ENCODE measurements at places on chromosomes 7 and 10.

- DNase-seq: no peak
Measured at GRCh38 chr10:11789306-11789705, 33.9 kb upstream of the PROSER2 start.

GRCh38 chr7:134941185-134941900, 45.0 kb upstream of the AGBL3 start:
- DNase-seq: no peak

DNA sequence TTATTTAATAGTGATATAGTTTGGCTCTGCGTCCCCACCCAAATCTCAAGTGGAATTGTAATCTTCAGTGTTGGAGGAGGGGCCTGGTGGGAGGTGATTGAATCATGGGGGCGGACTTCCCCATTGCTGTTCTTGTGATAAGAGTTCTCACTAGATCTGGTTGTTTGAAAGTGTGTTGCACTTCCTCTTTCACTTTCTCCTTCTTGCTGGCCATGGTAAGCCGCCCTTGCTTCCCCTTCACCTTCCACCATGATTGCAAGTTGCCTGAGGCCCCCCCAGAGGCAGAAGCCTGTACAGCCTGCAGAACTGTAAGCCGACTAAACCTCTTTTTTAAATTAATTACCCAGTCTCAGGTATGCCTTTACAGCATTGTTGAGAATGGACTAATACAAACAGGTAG, 101.4 kb downstream of the MTPAP start:
- DNase-seq: no peak

- DNase-seq: peak; percentile 72
Measured at GRCh38 chr7:48097521-48098231, 8.6 kb downstream of the UPP1 start.

GRCh38 chr10:116371737-116372136, 47.5 kb downstream of the CCDC172 start:
- DNase-seq: no peak

GRCh38 chr7:65915921-65916657, 43.2 kb downstream of the VKORC1L1 start:
- DNase-seq: no peak

DNA sequence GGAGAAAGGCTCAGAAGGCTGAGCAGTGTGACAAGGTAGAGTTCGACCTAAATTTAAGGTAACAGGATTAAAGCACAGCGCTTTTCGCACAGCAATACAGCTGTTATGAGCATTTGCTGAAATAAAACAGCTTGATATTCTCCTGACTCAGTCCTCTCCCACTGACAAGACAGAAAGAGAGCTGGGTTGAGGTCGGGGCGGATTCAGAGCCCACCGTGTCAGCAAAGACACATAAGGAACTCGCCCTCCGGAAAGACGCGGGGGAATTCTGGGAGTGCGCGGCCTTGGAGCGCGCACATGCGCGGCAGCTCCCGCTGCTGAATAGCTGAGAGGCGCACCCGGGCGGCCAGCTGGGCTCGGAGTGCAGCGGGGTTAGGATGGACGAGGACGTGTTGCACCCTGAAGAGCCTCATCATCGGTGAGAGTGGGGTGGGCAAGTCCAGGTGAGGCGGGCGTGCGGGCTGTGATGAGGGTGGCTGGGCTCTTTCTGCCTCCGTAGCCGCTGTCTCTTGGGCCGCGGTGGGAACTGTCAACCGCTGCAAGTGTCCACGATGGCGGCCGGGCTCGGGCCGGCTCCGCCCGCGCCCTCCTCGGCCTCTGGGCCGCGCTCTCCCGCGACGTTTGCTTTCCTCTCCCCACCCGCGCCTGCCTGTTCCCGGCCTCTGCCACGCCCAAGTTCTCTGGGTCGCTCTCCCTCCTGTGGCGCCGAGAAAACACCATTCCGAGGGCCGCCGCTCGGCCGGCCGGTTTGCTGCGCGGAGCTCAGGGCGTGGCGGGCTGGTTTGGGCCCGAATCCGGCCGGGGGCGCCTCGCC, 120.6 kb downstream of the LYZL1 start:
- peak; percentile 39 for DNase-seq

- DNase-seq: no peak
Measured at GRCh38 chr10:75402486-75403143, 1.1 kb upstream of the ZNF503 start.

DNA sequence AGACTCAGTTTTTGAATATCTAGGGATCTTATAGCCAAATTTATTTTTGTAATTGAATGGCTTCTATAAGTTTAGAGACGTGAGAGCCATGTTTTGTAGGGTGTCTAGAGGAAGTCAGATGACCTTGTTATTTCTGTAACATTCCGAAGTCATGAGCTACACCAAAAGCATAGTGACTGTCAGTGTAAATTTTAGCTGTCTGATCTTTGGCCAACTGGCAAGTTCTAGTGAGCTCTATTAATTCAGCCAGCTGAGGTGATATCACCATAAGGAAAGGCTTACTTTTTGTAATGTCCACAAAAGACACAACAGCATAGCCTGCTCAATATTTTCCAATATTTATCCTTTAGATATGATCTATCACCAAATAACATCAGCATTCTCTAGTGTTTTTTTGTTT, 9.9 kb upstream of the NT5C3A start:
- DNase-seq: no peak

GRCh38 chr7:158959021-158959717, 102.8 kb downstream of the DYNC2I1 start:
- DNase-seq: no peak

- DNase-seq: no peak
Measured at GRCh38 chr7:154353355-154353767, 301.2 kb downstream of the DPP6 start.

GRCh38 chr7:45586542-45587520, 12.7 kb downstream of the ADCY1 start:
- no peak for DNase-seq

- DNase-seq: no peak
Measured at GRCh38 chr7:17134786-17135185, 163.7 kb upstream of the AHR start.

- no peak for DNase-seq
Measured at GRCh38 chr10:19505320-19506312, 310.6 kb upstream of the PLXDC2 start.

DNA sequence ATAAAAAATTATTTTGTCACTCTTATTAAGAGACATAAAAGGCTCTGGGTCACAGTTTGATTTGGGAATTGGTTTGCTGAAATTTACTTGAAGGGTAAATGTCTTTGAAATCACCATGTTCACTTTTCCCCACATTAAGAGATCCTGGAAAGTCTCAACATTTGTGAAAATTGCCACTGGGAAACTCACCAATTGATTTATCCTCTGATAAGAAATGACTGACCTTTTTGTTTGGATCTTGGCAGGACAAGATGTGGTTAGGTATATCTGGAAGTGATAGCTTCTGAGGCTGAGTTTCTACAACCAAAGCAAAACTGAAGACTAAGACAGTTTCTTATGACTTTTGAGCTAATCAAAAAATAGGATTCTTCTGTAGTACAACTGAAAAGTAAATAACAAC, 107.1 kb upstream of the TMEM106B start:
- no peak for DNase-seq

DNA sequence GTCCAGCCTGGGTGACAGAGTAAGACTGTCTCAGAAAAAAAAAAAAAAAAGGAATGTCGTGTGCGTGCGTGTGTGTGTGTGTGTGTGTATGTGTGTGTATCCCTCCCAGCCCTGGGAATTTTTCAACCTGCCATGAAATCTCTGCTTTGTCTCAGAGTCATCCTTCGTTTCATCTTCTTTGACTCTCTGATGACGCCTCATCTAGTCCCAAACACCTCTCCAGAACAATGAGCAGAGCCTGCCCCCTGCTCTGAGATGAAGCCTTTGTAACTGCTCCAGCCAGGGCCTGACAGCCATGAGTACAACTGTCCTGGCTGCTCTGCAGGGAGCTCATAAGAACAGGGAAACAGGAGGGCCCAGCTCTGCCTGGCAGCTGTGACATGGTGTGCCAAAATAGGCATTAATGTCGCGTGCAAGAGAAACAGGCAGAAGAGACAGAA, 149.5 kb downstream of the FAM107B start:
- DNase-seq: no peak

GRCh38 chr7:100827330-100828226, at the start of gene EPHB4:
EPHB4 (minus strand) TSS chr7:100827523; CDS start chr7:100827030, 493 bp downstream.
- DNase-seq: no peak

DNA sequence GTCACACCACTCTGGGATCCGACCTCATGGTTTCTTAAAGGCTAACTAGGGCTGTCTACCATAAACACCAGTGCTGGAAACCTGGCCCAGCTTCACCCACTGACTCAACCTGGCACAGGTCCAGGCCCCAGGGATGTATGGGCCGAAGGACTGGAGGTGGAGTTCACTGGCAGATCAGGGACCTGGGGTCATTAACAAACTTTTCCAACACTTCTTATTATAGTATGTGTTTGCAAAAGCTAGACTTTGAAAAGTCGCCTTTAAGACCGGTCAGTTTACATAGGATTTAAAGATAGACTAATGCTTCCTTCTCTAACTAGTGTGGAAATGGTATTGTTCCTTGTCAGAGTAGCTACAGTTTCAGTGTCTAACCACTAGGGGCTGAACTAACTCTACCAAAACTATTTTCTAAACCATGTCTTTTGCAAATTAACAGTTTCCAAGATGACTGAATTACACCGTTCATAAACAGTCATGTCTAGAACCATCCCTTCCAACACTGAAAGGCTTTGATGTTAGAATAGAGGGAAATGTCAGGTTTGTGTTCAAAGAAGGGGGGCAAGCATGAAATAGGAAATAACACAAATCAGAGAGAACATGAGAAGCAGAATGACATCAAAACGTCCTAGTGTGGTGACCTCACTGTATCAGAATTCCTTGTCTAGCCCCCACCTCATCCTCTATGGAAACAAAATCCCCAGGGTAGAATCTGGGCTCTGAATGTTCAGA, 29.7 kb downstream of the STN1 start:
- peak; percentile 73 for DNase-seq

DNA sequence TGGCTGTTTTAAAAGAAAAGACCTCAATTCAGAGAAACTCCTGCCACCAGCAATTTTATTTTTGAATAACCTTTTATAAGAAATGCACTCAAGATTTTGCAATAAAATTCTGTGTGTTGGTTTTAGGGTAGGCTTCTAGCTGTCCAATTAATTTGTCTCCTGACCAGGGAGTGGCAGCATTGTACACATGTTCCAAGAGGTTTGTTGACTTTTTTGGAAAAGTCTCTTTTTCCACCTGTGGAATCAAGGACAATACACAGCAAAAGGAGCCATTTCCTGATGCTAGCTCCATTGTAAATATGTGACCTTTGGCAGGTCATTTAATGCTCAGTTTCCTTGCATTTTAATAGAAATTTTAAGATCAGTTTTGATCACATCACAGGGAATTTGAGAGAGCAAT, 1.8 kb downstream of the GIMAP5 start:
- DNase-seq: no peak

DNA sequence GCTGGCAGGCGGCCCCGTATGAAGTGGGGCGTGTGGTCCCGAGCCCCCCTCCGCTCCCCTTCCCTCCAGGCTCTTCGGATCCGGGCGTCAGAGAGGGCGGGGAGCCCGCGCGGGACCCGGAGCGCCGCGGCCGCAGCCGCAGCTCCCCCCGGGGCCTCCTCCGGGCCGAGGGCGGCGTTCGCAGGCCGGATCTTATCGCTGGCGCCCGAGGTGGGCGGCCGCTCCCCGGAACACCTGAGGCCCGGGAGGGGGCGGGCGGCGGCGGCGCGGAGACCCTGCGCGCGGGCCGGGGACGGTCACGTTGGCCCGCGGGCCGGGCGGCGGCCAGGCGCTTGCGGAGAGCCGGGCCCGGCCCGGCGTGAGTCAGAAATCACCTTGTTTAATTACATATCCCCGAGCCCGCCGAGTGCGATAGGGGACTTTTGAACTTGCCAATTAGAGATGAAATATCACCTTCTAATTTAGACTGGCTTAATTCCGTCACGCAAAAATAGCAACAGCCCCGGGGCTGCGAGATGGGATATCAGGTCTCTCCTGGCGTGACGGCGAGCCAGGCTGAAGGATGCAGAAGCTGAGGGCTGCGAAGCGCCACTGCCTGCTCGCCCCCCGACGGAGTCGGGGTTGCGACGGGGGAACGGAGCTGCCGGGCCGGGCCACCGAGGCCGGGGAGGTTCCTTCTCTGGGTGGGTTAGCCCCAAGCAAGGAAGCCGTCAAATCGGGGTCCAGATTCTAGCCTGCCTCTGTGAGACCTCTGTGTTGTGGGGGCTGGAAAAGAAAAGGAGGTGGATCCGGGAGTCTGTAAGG, 43.4 kb downstream of the LDB3 start:
- DNase-seq: peak; percentile 42

DNA sequence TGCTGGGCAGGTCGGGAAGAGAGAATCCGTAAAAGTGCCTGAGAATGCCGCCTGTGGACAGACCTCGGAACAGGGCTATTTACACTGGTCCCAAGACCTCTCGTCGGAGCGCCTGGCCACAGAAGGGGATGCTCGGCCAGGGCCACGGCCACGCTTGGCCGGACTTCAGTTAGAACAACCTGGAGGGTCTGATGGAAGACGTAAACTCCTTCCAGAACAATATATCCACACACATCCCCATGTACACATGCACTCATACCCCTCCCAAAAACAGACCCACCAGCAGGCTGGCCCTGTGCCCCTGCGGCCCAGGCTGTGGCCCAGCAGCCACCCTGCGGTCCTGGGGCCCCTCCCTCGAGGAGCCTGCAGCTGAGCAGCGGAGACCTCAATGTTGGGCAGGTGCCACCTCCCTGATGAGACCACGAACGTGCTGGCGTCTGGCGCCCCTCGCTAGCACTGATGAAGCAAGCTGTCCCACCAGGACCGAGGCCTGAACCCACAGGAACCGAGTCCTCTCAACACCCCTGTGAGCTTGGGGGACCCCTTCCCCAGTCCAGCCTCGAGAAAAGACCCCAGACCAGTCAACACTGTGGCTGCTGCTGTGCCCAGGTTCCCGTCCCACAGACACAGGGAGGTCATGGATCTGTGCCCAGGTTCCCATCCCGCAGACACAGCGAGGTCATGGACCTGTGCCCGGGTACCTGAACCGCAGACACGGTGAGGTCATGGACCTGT, 8.9 kb downstream of the CFAP46 start:
- no peak for DNase-seq

DNA sequence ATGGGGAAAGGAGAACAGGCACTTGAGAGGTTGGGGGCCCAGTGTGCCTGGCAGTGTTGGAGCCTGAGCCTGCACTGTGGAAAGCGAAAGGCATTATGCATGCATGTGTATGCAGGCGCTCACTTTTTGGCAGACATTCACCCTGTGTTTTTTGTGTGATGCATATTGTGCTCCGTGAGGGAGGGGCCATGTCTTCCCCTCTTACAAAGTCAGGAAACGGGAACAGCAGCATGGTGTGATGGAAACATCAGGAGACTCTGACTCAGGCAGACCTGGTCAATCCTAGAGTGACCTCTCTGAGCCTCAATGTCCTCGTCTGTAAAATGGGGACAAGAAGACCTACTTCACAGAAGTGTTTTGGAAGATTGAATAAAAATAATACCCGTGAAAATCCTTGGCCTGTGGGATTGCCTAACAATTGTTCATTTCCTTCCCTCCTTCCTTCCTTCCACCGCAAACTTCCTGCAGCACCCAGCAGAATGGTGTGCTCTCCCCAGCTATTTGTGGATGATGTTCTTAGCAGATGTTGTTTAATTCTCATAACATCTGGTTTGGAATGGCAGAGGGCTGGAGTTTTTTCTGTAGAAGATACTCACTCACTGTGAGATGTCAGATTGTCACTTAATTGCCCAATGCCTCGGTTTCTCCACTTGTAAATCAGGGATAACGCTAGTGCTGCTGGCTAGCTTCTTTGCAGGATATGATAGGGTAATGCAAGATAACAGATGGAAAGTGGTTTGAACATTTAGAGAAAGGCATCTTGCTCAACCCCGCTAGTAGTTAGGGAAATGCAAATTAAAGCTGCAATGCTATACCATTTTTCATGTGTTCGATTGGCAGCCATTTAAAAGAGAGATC, 39.8 kb downstream of the CDH23 start:
- DNase-seq: no peak

Data from CD4-positive, alpha-beta T cell treated with Interleukin-4 for 4 hours (primary cell).